ENCODE measurements at places on chromosomes 7 and 10.

DNA sequence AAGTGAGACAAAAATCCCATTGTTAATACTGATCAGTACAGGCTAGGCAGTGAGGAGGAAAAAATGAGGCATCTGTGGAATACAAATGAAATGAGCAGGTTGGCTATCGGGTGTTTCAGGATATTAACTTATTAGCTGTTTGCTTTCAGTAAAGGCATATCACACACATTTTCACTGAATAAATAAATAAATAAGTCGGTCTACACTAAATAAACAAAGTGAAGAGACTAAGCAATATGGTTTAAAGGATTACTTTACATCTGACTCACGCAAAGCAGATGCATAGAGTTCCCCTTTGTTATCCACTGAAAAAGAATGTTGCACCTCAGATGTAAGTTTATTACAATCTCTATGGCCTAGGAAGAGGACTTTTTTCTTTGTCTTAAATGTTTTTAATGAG is 6.3 kb upstream of the SEMA3A start:
- DNase-seq, result no peak

- DNase-seq, result no peak
These were observed 102.8 kb downstream of the VWC2 start for GRCh38 chr7:49876202-49876601.

DNA sequence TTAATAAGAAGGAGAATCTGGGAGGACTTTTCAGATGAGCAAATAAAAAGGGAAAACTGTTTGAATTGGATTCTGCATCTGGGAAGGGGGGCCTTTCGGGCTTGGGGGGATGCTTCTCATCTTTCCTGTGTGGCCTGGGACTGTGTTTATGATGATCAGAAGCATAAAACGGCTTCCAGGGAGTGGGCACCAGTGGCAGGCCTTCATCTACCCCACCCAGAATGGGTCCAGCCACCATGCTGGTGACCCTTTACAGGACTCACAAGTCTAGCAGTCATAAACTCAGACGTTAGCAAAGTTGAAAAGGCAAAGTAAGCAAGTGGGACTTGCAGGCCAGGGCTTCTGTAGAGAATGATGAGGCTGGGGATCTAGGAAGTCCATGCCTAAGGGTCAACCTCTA is 198.3 kb upstream of the ZMIZ1 start:
- no peak for DNase-seq

- DNase-seq, result no peak
These were observed 3.5 kb downstream of the DENND11 start for GRCh38 chr7:141698247-141699015.

DNA sequence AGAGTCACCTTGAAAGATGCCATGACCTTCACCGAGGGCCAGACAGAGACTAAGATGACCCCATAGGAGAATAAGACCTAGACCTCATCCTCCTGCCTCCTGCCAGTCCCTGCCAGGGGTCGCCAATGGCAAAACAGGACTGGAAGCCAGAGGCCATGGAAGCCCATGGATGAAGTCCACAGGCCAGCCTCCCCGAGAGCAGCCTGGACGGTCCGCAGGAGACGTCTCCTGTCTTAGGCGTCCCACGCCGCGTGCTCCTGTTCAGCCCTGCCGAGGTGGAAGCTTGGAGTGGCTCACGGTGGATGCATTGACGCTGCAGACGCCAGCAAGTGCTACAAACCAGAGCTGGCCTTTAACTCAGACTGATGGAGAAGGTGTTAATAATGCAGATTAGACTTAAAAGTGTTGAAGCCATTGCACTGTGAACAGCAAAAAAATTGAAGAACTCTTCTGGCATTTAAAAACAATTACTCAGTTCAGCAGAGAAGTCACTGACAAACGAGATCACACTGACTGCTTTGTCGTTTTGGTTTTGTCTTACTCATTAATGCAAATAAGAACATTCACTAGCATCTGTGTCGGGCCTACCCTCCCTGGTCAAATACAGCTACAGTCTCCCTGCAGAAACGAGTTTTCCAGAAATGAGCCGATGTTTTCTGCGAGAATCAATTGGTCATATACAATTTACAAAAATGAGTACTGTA is 38.1 kb upstream of the FAM20C start:
- DNase-seq, result no peak

DNA sequence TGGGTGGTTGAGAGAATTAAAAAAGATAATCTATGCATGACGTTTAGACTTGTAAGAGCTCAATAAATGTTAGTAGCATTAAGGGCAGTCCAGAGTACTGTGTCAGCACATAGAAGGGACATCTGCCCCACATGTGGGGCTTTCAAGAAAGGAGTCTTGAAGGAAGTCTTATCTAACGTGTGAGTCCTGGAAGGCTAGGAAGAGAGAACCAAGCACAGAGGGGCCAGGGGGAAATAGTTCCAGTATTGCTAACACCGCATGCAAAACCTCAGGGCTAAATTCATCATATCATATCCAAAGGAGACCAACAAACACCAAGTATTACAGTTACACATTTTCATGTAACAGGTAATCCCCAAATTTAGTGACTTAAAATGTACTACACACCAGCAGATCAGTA is 122.7 kb downstream of the AOAH start:
- DNase-seq, result no peak

DNA sequence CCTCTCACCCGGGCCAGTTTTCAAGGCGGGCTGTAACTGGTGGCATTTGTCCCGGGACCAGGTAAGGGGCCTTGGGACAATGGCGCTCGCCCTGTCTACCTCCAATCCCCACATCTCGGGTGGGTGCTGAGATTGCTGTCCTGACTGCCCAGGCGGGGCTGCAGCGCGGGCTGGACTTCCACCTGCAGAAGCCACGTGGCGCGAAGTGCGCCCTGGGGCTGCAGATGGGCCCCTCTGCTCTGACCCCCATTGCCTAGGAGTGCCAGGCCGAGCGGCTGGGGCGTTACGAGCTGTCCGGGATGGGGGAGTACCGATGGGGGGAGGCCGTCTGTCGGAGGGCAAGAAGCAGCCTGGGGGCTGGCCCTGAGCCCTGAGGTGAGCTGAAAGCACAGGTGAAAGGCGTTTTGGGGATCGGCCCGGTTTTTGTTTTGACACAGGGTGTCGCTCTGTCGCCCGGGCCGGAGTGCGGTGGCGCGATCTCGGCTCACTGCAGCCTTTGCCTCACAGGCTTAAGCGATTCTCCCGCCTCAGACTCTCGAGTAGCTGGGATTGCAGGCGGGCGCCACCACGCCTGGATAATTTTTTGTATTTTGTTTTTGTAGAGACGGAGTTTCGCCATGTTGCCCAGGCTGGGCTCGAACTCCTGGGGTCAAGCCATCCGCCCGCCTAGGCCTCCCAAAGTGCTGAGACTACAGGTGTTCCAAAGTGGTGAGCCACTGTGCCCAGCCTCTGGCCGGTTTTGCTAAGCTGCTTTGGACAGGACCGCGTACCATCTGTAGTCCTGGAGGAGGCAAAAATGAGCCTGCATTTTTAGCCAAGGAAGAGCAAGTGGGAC is at the start of gene SFXN2:
Gene SFXN2, plus strand, starts transcription at position 16 of the 835 bp plus-strand sequence. CDS start 12,001 bp downstream, outside the sequence.
- DNase-seq, result peak; percentile 39

DNA sequence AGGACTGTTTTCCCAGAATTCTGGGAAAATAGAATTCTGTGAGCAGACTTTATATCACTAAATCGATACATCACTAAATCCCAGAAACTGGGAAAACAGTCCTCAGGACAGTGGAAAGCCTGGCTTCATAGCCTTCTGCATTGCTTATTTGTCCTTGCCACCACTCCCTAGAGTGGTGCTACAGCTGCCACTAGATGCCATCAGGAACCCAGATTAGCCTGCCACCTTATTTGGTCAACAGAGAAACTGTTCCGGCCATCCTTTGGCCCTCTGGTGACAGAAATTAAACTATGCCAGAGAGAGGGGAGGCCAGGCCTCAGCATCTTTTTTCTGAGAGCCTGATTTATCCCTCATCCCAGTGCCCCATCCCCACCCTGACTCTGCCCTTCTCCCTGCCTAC is 19.6 kb upstream of the NFKB2 start:
- no peak for DNase-seq

DNA sequence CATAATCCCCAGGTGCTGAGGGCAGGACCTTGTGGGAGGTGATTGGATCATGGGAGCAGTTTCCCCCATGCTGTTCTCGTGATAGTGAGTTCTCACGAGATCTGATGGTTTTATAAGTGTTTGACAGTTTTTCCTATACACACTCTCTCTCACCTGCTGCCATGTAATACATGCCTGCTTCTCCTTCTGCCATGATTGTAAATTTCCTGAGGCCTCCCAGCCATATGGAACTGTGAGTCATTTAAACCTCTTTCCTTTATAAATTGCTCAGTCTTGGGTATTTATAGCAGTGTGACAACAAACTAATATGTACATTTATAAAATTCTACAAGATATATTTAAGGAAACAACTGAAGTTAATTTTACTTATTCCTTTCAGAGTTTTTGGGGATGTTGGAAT is 170.8 kb upstream of the BET1 start:
- no peak for DNase-seq

- no peak for DNase-seq
These were observed 24.7 kb downstream of the UNC5B start for GRCh38 chr10:71236822-71237682.

DNA sequence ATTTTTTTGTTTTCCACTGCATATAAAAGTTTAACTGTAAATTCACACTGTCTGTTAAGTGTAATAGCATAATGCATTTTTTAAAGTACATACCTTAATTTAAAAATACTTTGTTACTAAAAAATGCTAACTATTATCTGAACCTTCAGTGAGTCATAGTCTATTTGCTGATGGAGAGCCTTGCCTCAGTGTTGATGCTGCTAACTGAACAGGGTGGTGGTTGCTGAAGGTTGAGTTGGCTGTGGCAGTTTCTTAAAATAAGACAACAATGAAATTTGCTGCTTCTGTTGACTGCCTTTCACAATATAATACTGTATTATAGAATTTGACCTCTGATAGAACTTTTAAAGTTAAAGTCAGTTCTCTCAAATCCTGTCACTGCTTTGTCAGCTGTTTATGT is 72.3 kb upstream of the GATAD1 start:
- DNase-seq, result no peak

DNA sequence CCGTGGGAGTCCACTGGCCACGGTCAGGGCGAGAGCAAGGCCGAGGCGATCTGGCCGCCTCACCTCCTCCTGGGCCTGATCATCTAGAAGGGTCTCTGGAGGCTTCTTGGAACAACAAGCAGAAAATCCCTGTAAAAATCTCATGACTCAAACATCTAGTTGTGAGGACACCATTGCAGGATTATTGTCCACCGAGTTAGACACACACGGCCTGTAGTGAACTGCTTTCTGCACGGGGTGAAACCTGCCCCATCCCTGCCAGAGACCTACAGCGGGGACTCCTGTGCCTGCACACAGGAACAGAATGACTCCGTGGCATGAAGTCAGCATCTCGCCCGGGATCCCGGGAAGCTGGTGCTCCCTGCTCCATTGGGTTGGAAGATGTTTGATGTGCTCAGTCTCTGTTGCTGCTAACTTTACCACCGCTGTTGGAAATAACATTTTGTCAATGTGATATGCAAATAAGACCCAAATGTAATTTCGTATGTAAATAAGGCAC is 267.0 kb upstream of the TCERG1L start:
- DNase-seq, result no peak

DNA sequence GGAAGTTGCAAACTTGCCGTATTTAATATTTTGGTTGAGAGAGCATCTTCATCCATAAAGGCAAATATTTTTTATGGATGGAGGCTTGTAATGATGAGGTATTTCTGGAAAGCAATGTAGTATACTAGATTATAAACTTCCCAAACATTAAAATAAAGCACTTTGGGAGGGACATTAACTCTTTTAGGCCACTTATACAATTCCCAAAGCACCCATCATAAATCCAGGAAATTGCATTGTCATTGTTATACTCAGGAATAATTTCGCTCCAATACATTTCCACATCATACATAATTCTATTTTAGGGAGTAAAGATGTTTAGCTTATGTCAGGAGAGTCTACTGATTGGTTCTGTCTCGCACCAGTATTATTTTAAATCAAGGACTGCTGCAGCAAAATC is 212.7 kb upstream of the MKI67 start:
- DNase-seq, result no peak

GRCh38 chr7:38000272-38000671 is 79.8 kb downstream of the EPDR1 start:
- DNase-seq, result no peak

- no peak for DNase-seq
These were observed 34.3 kb downstream of the C10orf120 start for GRCh38 chr10:122665329-122665860.

DNA sequence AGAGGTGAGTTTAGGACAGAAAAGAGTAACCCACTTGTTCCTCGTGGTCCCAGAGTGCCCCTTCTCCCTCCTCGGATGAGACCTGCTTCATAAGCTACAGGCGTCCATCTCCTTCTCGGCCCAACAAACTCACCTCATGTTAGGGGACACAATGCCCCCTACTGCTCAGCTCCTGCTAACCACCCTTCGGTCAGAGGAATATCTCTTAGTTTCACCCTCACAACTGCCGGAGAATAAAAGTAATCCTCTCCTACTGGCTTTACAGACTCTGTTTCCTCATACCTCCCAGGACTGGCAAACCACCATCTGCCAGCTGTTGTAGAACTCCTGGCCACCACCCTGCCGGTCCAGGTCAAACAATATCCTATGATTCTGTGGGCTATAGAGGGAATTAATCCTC is 3.2 kb downstream of the AKR1B15 start:
- DNase-seq, result no peak

- DNase-seq, result no peak
These were observed 47.3 kb downstream of the TFPI2 start for GRCh38 chr7:93843260-93843659.

DNA sequence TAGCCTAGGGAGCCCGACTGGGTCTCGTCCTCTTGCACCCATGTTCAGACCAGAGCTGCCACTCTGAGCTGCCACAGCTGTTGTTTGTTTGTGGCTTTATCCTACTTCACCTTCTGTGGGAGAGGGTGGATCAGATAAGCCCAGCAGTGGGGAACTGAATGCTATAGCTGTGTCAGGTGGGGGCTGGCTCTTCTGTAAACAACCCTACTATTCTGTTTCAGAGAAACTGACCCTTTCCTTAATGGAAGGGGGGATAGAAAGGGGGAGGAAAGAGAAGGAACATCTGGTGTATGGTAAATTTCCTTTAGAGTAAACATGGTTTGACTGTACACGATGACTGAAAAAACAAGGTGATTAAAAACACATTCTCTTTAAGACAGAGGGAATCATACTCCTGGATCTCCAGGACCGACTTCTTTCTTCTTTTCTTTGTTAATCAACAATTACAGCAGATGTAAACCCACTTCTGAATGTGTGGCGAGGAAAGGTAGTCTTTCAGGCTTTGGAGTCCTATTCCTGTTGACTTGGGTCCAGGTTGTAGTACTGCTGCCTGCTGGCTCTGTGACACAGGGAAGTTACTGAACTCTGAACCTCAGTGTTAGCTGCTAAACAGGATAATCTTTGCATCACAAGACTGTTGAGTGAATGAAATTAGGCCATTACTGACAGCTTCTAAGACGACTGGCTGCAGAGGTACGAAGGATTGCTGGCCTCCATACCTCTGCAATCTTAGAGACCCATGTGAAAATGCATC is 6.0 kb downstream of the PRXL2A start:
- DNase-seq, result no peak

Data from activated CD4-positive, alpha-beta T cell treated with anti-CD3 and anti-CD28 coated beads, Interleukin-2, amount 50 U/mL, for 4 hours (primary cell).